ENCODE measurements at places on chromosomes 13 and 19. TPM values are rescaled to one million over a fixed set of nuclear protein-coding genes. Genes with fewer than 3 reads are reported as not detected.

- peak; percentile 83 for DNase-seq
Measured at GRCh38 chr19:49468746-49469447, 5.1 kb upstream of the FLT3LG start.

DNA sequence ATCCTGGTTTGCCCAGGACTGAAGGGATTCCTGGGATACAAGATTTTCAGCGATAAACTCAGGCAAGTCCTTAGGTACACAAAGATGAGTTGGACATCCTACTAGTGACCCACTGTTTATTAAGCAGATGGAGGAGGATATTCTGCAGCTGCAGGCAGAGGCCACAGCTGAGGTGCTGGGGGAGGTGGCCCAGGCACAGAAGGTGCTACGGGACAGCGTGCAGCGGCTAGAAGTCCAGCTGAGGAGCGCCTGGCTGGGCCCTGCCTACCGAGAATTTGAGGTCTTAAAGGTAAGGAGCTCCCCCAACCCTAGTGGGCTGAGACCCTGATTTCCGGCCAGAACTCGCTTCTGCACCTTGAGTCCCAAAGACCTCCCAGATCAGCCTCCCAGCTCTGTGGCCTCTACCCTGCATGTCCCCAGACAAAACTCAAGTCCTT is 607 bp downstream of the ANGPTL8 start:
- no peak for DNase-seq

The LHB gene
- total RNA-seq: not detected

- no peak for DNase-seq
Measured at GRCh38 chr13:24181991-24182702, 21.6 kb downstream of the SPATA13 start.

The CPAMD8 gene
- total RNA-seq: 51.8 TPM

GRCh38 chr13:42847891-42848663 is 66.7 kb downstream of the FAM216B start:
- no peak for DNase-seq

DNA sequence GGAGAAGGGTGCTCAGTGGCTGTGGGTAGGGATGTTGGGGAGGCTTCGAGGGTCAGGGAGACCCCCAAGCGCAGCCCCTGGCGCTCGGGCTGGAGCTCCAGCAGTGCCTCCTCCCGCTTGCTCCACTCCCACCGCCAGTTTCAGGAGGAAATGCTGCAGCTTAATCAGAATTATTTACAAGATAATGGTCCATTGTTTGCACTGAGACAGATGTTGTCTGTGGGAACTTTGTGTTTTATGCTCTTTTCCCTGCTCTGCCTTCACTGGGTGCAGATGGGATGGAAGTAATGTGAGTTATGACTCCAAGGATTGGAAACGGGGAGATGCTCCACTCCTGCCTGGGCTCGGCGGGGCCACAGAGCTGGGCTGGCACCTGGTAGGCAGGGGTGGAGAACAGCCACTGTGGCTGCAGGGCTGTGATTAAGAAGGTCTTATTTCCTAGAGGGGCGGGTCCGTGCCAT is 192.4 kb downstream of the ZNF536 start:
- DNase-seq: no peak

DNA sequence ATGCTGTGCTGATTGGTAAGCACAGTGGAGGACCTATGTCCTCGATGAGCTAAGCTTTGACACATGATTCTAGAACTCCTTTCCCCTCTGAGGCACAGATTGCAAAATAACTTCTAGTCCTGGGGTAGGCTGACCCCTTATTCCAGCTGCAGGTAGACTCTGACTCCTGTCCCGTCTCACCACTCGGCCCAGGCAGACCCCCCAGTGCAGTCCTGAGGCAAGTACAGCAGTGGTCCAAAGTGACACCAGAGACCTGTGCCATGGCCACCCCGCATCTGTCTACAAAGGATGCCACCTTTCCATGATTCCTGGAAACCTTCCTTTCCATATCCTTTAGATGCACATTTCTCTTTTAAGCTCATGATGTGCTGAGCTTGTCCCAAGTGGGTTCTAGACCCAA is 482.5 kb downstream of the ZNF536 start:
- DNase-seq: no peak

The IFNL1 gene
- total RNA-seq: not detected

The ZNF845 gene
- 9.2 TPM for total RNA-seq

DNA sequence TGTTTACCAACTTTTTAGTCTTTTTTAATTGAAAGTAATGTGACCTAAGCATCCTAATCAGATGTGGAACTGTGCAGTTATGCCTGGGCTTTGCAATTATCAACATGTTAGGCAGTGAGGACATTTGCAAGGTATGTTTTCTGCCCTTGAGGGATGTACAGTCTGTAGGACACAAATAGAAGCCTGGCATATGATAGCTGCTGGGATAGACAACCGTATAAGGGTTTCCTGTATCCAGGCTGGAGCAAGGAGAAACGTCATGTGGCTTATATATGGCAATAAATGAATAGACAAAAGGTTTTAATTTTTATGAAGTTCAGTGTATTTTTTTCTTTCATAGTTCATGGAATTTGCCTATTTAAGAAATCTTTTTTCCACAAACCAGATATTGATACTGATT is 2.0 kb upstream of the VPS36 start:
- DNase-seq: no peak

DNA sequence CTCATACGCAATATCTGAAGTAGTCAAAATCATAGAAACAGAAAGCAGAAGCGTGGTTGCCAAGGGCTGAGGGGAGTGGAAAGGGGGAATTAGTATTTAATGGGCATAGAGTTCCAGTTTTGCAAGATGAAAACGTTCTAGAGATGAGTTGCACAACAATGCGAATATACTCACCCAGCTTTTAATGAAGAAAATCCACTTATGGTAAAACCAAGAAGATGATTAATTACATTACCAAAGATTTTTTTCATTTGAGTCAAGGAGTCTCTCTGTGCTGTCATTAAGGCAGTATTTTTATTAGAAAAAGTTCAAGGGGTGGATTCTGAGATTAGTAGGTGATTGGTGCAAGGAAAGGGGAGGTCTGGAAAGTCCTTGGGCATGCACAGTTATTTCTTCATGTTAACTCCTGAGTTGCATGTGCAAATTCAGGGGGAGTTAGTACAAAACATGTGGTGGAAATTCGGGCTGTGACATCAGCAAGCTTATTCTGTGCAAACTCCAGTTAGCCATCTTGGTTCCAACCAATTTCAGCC is 6.9 kb upstream of the CBY2 start:
- no peak for DNase-seq

- no peak for DNase-seq
Measured at GRCh38 chr19:13069415-13070359, 33.0 kb downstream of the LYL1 start.
